MCF 10A (cell line): ENCODE measurements at places on chromosomes 7 and 10. TPM values are rescaled to one million over a fixed set of nuclear protein-coding genes. Genes with fewer than 3 reads are reported as not detected.

- H3K36me3 ChIP-seq, result no peaks in the 10 kb centered on the region
- peaks cover 84% of the 10 kb centered on the region for H3K27me3 ChIP-seq
- H3K27ac ChIP-seq, result no peak overlapping the region
- DNase-seq, result no peak
Measured at GRCh38 chr10:78346721-78347120, 313.1 kb downstream of the RPS24 start.

GRCh38 chr10:29908962-29909361, 150.4 kb downstream of the JCAD start:
- no peaks in the 10 kb centered on the region for H3K36me3 ChIP-seq
- no peak overlapping the region for H3K27ac ChIP-seq
- DNase-seq, result peak; percentile 35
- peaks cover 30% of the 10 kb centered on the region for H3K27me3 ChIP-seq
- H3K4me3 ChIP-seq, result no peak overlapping the region
- no peaks in the 10 kb centered on the region for H3K4me1 ChIP-seq

DNA sequence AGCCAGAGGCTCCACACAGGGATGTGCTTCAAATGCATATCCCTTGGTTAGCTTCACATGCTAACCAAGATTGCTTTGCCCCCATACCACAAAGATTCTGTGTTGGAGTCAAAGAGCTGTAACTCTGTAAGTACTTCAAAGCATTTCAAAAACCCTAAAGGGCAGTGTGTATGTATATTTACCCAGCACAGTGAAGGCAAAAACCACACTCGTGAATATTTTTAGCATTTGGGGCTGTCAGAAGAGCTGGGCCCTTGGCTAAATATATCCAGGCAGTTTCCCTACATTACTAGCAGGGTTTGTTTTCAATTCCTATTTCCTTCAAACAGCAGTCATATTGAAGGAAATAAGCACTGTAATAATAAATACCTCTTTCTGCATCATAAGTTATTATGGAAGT, 84.2 kb upstream of the STEAP1B start:
- no peaks in the 10 kb centered on the region for H3K36me3 ChIP-seq
- peak overlapping the region; percentile 92 for H3K27ac ChIP-seq
- no peak for DNase-seq
- H3K27me3 ChIP-seq, result no peaks in the 10 kb centered on the region
- peaks cover 50% of the 10 kb centered on the region for H3K4me1 ChIP-seq
- no peak overlapping the region for H3K4me3 ChIP-seq

DNA sequence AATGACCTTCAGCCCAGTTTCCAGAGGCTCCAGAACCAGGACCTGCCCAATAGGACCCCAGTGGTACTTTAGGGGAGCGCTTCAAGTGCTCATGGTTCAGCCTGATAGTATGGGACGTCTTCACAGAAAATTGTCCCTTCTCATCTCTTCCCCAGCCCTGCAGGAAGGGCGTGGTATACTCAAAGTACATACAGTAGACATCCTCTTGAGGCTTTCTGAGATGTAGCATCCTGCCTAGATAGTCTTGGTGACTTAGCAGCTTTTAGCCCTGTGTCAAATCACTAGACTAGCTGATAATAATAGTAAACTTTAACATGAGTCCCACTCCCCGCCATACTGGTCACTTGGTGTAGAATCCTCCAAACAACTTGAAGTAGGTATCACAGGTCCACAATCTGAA, 193.2 kb downstream of the CYP26A1 start:
- no peak overlapping the region for H3K4me3 ChIP-seq
- no peak overlapping the region for H3K27ac ChIP-seq
- H3K4me1 ChIP-seq, result no peaks in the 10 kb centered on the region
- DNase-seq, result no peak
- no peaks in the 10 kb centered on the region for H3K36me3 ChIP-seq

DNA sequence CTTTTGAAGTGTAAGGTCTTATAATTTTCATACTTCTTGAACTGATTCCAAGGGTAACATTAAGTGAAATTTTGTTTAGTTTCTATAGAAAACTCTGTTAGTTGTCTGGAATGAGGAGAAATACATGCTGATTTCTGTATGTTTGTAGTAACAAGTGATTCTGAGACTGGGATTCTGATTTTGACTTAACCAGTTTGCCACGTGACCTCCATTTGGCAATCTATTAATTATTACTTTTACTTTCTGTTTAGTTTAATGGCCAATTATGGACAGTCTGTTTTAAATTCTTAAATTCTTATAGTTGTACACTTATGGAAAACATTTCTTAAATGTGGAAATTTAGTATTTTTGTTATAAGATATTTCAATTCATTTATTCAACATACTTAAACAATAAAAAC, 163.1 kb downstream of the ADK start:
- no peak for DNase-seq
- H3K27me3 ChIP-seq, result no peaks in the 10 kb centered on the region
- peaks cover 8% of the 10 kb centered on the region for H3K4me1 ChIP-seq

- no peak overlapping the region for H3K27ac ChIP-seq
- H3K27me3 ChIP-seq, result no peaks in the 10 kb centered on the region
- no peak overlapping the region for H3K4me3 ChIP-seq
- H3K36me3 ChIP-seq, result peaks cover 9% of the 10 kb centered on the region
- no peak for DNase-seq
- peaks cover 48% of the 10 kb centered on the region for H3K4me1 ChIP-seq
Measured at GRCh38 chr7:139748941-139749340, 28.9 kb downstream of the HIPK2 start.

DNA sequence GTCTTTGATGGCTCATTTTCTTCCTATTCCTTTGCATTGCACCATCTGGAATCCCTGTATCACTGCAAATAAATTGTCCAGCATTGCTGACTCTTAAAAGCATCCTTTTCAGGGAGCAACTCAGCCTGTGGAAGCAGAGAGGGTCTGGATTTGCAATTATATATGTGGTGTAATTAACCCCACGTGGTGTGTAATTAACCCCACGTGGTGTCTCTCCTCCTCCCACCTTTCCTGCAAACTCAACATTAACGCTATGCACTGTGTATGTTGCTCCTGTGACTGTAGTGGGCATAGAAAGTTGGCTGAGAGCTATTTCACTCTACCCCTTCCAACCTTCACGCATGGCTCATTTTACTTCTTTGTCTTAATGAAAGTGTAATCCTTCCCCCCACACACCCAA, 689.0 kb upstream of the COBL start:
- H3K36me3 ChIP-seq, result peaks cover 5% of the 10 kb centered on the region
- no peak for DNase-seq
- no peaks in the 10 kb centered on the region for H3K4me1 ChIP-seq
- H3K27me3 ChIP-seq, result peaks cover 82% of the 10 kb centered on the region
- H3K4me3 ChIP-seq, result no peak overlapping the region
- no peak overlapping the region for H3K27ac ChIP-seq

DNA sequence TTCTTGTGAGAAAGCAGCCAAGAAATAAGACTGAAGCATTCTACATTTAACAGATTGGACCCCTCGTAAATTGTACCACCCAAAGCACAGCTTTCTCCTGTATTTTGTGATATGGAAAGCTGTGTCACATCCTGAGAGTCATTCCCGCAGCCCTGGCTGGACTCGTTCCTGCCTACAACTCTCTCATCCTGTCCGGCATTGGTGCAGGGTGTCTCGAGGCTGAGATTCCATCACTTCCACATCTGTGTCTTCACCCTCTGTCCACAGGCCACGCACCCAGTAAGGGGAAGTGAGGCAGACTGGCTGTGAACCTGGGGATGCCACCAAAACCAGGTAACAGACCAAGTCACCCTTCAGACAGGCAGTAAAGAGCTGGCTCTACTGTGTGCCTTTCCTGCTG, 146.2 kb upstream of the KLF6 start:
- no peaks in the 10 kb centered on the region for H3K36me3 ChIP-seq
- H3K27ac ChIP-seq, result no peak overlapping the region
- H3K4me1 ChIP-seq, result peaks cover 8% of the 10 kb centered on the region
- no peak overlapping the region for H3K4me3 ChIP-seq

DNA sequence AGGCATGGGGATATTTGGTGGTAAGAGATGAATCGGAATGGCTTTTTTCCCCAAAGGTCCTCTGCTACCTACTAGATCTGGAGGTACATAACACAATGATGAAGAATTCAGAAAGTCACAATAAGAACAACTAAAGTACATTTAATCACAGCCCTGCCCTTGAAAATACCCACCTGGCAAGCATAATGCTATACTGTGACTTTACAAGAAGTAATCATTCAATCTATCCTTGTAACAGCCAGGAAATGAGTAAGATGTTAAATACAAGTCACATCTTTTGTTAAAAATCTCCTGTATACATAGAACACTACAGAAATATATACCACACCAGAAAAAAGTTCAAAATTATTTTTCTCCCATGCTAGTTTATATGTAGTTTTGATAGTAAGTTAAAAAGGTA, 108.3 kb upstream of the ABCB5 start:
- DNase-seq, result no peak
- H3K27me3 ChIP-seq, result no peaks in the 10 kb centered on the region
- no peaks in the 10 kb centered on the region for H3K36me3 ChIP-seq
- H3K4me1 ChIP-seq, result no peaks in the 10 kb centered on the region
- H3K4me3 ChIP-seq, result no peak overlapping the region
- H3K27ac ChIP-seq, result no peak overlapping the region

GRCh38 chr10:121288011-121288410, 310.2 kb downstream of the FGFR2 start:
- no peaks in the 10 kb centered on the region for H3K27me3 ChIP-seq
- no peak for DNase-seq
- H3K27ac ChIP-seq, result no peak overlapping the region
- no peaks in the 10 kb centered on the region for H3K36me3 ChIP-seq

GRCh38 chr10:122290833-122291532, 19.9 kb downstream of the BTBD16 start:
- H3K27ac ChIP-seq, result no peak overlapping the region
- H3K4me3 ChIP-seq, result no peak overlapping the region
- peaks cover 50% of the 10 kb centered on the region for H3K4me1 ChIP-seq
- DNase-seq, result no peak

DNA sequence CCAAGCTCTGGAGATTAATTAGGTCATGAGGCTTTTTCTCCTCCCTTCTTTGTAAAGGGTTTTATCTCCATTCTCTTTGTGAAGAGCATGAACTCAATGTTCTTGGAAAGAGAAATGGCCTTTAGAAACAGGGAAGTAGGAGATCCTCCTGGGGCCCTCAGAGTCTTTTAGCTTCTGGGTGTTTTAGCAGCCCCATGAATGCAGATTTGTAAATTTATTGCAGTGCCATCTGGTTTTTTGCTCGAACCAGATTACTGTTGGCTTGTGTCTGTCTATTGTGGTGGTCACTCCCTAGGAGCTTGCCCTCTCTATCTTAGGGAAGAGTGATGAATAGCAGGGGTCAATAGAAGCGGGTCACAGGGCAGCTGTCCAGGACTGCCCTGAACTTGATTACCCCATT, 110.6 kb downstream of the BTRC start:
- no peak overlapping the region for H3K4me3 ChIP-seq
- H3K27me3 ChIP-seq, result no peaks in the 10 kb centered on the region
- H3K4me1 ChIP-seq, result no peaks in the 10 kb centered on the region
- no peak for DNase-seq
- peaks cover 9% of the 10 kb centered on the region for H3K36me3 ChIP-seq
- peak overlapping the region; percentile 35 for H3K27ac ChIP-seq

- H3K27ac ChIP-seq, result no peak overlapping the region
- H3K36me3 ChIP-seq, result no peaks in the 10 kb centered on the region
- peaks cover 7% of the 10 kb centered on the region for H3K4me1 ChIP-seq
- peak; percentile 54 for DNase-seq
Measured at GRCh38 chr10:127908106-127908958, 1.4 kb downstream of the PTPRE start.

DNA sequence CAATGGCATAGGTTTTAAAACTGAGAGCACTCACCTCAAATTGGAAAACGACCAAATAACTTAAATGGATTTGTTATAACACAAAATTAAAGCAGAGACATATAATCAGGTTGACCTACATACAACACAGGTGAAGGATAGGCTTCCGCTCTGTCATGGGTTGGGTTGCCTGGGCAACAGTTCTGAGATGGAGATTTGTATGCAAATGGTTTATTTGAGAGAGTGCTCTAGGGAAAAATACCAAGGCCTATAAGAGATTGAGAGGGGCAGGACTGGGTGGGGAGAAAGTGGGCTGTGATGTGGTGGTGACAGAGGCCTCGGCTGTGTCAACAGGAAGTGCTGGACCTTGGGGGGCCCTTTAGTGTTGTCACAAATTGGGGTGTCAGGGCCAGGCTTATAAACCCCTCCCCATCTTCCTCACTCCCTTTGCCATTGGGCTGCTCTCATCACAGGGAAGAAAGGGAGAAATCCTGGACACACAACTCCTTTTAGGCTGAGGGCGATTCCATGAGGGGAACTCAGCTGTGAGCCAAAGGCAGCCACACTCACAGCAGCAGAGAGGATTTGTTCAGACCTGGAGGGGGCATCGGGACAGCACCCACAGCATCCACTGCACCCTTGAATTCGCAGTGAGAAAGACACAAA, 105.4 kb upstream of the LYZL1 start:
- H3K27ac ChIP-seq, result no peak overlapping the region
- peaks cover 46% of the 10 kb centered on the region for H3K27me3 ChIP-seq
- H3K4me1 ChIP-seq, result no peaks in the 10 kb centered on the region
- DNase-seq, result no peak
- no peak overlapping the region for H3K4me3 ChIP-seq

- no peak overlapping the region for H3K4me3 ChIP-seq
- H3K36me3 ChIP-seq, result no peaks in the 10 kb centered on the region
- no peak overlapping the region for H3K27ac ChIP-seq
- no peaks in the 10 kb centered on the region for H3K4me1 ChIP-seq
Measured at GRCh38 chr10:61078542-61079275, 134.7 kb upstream of the RHOBTB1 start.

- no peak overlapping the region for H3K4me3 ChIP-seq
- no peaks in the 10 kb centered on the region for H3K4me1 ChIP-seq
- no peak overlapping the region for H3K27ac ChIP-seq
- peaks cover 90% of the 10 kb centered on the region for H3K36me3 ChIP-seq
Measured at GRCh38 chr7:859359-860030, 16.9 kb upstream of the GET4 start.

DNA sequence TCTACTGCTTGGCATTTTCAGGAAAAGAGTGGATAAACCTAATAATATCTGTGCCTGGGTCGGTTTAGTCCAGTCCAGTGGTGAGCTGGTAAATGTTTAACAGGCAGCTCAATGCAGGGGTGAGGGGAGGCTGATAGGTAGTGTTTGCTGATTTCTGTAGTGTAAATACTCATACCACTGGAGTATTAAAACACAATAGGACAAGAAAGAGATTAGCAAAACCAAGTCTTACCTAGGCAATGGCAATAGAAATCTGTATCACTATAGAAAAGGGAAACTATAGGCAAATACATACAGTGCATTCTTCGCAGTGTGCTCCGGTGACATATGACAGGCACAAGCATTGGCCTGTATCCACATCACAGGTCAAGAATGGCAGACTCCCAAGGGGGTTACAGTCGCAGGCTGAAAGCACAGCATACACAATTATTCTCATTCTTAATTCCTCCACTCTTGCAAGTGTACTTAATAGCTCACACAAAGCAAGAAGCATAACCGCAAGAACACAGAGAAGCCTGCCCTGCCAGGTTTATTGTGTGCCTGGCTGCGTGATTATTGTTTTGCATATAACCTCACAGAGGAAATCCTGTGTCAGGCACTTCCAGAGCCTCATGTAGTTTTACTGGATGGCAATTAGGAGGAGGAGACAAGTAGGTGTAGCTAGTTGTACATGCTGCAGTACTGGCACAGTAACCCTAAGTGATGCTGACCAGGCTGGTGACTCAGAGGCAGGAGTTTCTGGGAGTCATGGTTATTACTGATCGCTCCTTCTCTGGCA, 35.0 kb downstream of the LAMB4 start:
- no peaks in the 10 kb centered on the region for H3K36me3 ChIP-seq
- no peak overlapping the region for H3K4me3 ChIP-seq
- H3K27me3 ChIP-seq, result peaks cover 10% of the 10 kb centered on the region
- DNase-seq, result peak; percentile 85

The HOXA7 gene
- total RNA-seq, result 0.29 and 0.44 TPM in 2 replicates

The CYP3A5 gene
- 0.58 and 0.83 TPM in 2 replicates for total RNA-seq

The INSYN2A gene
- total RNA-seq, result 0.07 TPM in 1 of 2 replicates, not detected in the other

The MUC12 gene
- not detected in 2 replicates for total RNA-seq

The ADAM22 gene
- not detected in 2 replicates for total RNA-seq

The ST8SIA6 gene
- total RNA-seq, result 0.19 and 0.52 TPM in 2 replicates

The TEX47 gene
- total RNA-seq, result not detected in 2 replicates

The EVX1 gene
- not detected in 2 replicates for total RNA-seq

The CAMK2B gene
- 0.54 and 1.8 TPM in 2 replicates for total RNA-seq

The AKR1C8 gene
- total RNA-seq, result 0.27 TPM in 1 of 2 replicates, not detected in the other
